ENCODE measurements at places on chromosomes 7 and 10. TPM values are rescaled to one million over a fixed set of nuclear protein-coding genes. Genes with fewer than 3 reads are reported as not detected.

GRCh38 chr7:140215281-140215680, 38.5 kb upstream of the KDM7A start:
- DNase-seq = no peak

SPDYE2 gene
- polyA plus RNA-seq = not detected

DNA sequence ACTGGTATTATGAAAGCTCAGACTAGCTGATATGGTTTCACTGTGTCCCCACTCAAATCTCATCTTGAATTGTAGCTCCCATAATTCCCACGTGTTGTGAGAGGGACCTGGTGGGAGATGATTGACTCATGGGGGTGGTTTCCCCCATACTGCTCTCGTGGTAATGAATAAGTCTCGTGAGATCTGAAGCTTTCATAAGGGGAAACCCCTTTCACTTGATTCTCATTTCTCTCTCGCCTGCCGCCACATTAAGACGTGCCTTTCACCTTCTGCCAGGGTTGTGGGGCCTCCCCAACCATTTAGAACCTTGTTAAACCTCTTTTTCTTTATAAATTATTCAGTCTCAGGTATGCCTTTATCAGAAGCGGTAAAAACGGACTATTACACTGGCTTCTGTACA, 40.3 kb downstream of the COL13A1 start:
- no peak for DNase-seq

SLC26A5 gene
- 0.03 TPM for polyA plus RNA-seq

DNA sequence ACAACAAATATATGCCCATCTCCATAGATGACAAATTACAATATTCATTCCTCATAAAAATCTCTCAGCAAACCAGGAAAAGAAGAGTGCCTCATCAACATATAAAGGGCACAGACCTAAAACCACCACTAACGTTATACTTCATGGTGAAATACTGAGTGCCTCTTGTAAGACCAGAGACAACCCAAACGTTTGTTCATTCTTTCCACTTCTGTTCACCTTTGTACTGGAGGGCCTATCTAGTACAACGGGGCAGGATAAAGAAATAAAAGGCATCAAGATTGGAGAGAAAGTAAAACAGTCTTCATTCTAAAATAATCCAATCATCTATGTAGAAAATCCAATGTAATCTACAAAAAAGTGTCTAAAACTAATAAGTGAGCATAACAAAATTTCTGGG, 79.1 kb downstream of the LARP4B start:
- no peak for DNase-seq

DNA sequence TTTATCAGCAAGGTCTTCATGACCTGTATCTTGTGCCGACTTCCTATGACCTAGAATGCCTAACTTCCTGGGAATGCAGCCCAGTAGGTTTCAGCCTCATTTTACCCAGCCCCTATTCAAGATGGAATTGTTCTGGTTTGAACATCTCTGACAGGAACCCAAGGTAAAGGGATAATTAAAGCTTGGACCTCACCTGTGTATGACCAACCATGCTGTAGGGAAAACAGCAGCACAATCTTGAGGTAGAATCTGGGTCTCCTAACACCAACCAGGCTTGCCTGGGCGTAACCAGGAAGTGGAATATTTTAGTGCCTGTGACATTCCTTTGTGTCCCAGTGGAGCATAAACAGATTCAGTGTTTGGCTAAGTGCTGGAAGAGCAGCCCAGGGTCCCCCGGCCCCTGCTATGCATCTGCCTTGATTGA, 94.1 kb downstream of the PFKFB3 start:
- DNase-seq = peak; percentile 47

- DNase-seq = no peak
These were observed 33.3 kb upstream of the ARMS2 start for GRCh38 chr10:122421054-122421625.

GRCh38 chr7:38168890-38169570, 9.0 kb upstream of the STARD3NL start:
- DNase-seq = no peak

- DNase-seq = no peak
These were observed 11.1 kb upstream of the SORBS1 start for GRCh38 chr10:95572131-95572820.

DNA sequence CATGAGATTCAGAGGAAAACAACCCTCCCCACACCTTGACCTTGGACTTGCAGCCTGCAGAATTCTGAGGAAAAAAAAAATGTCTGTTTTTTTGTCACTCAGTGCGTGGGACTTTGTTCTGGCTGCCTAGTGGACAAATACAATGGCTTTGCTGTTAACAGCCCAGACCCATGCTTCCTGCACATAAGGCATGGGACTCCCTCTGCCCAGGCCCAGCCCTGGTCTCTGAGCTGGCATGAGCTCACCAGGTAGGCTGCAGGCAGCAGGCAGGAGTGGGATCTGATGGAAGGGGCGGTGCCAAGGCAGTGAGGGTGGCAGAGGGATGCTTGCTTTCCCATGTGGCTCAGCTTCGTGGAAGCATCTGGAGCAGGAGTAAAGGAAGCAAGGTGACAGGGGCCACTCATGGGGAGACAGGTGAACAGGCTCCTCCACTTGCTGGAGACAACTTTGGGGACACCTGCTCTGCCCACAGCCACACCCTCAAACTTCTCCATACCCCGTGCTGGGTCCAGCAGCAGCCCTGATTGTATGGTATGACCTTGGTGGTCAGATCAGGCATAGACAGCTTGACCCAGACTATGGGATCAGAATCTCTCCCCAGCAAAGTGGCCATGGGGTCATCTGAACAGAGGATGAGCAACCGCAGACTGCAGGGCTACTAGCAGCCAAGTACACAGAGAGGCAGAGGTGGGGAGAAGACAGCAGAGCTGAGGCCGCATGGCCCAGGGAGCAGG, 27.0 kb downstream of the ANXA8 start:
- DNase-seq = peak; percentile 61

GLI3 gene
- polyA plus RNA-seq = 0.54 TPM

PNLIPRP3 gene
- not detected for polyA plus RNA-seq

GRCh38 chr10:11026773-11027172, 9.1 kb downstream of the CELF2 start:
- no peak for DNase-seq

GRCh38 chr7:28686418-28686800, 271.7 kb downstream of the TRIL start:
- peak; percentile 43 for DNase-seq

- DNase-seq = no peak
These were observed 275.9 kb downstream of the SKAP2 start for GRCh38 chr7:26588511-26588910.

All from small intestine (tissue), 16 donors.